ENCODE measurements at places on chromosomes 16 and 17. TPM values are rescaled to one million over a fixed set of nuclear protein-coding genes. Genes with fewer than 3 reads are reported as not detected.

KRTAP2-1 gene
- total RNA-seq = not detected

WFDC1 gene
- total RNA-seq = 143 TPM

TEKT3 gene
- total RNA-seq = 1.0 TPM

BAHCC1 gene
- 5.7 TPM for total RNA-seq

KRT23 gene
- total RNA-seq = not detected

- no peak for DNase-seq
- no peaks in the 10 kb centered on the region for H3K27me3 ChIP-seq
Observed at GRCh38 chr17:75553295-75554110, 28.0 kb downstream of the LLGL2 start.

- peak overlapping the region; percentile 7 for H3K27ac ChIP-seq
- H3K4me1 ChIP-seq = peaks cover 54% of the 10 kb centered on the region
- no peak for DNase-seq
- no peaks in the 10 kb centered on the region for H3K27me3 ChIP-seq
- no peak overlapping the region for H3K4me3 ChIP-seq
- H3K36me3 ChIP-seq = no peaks in the 10 kb centered on the region
Observed at GRCh38 chr17:68792042-68792685, 163.0 kb downstream of the ABCA8 start.

DNA sequence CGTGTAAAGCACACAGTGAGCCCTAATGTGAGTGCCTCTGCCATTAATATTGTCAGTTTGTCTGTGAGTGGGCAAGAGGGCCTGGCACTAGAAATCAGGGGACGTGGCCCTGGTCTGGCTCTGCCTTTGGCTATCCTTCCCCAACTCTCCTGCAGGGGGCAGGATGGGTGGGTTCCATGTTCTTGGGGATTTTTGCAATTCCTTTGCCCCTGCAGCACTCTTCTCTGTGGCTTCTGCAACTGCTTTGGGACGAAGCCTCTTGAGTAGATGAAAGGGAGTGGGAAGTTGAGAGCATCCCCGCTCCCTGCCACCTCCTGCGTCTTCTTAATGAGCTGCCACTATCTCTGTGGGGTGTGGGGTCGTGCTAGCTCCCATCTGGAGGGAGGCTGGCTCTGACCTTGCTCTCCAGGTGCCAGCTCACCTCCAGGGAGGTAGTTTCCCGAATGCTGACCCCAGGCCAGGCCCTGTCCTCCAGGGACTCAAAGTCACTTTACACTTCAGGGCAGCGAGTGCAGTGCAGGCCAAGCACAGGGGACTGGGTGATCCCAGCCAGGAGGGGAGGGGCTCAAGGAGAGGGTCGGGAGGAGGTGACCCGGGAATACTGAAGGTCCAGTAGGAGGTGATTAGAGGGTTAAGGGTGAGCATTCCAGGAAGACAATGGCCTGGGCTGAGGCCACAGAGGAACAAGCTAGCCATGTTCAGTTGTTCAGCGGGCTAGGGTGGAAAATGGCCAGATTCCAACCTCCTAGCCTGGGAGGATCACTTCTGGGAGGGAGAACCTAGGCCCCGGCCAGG is 121.0 kb upstream of the NLRP1 start:
- H3K36me3 ChIP-seq = no peaks in the 10 kb centered on the region
- no peak overlapping the region for H3K27ac ChIP-seq
- no peaks in the 10 kb centered on the region for H3K27me3 ChIP-seq
- no peaks in the 10 kb centered on the region for H3K4me1 ChIP-seq
- no peak overlapping the region for H3K4me3 ChIP-seq

- peaks cover 26% of the 10 kb centered on the region for H3K36me3 ChIP-seq
- H3K27ac ChIP-seq = no peak overlapping the region
- no peak for DNase-seq
- H3K4me3 ChIP-seq = no peak overlapping the region
Observed at GRCh38 chr16:10976634-10977033, 32.3 kb downstream of the CLEC16A start.

GRCh38 chr17:58870747-58871146 is 115.1 kb downstream of the PPM1E start:
- no peak for DNase-seq
- no peak overlapping the region for H3K4me3 ChIP-seq
- H3K36me3 ChIP-seq = no peaks in the 10 kb centered on the region
- H3K27me3 ChIP-seq = no peaks in the 10 kb centered on the region

- H3K4me3 ChIP-seq = no peak overlapping the region
- H3K4me1 ChIP-seq = no peaks in the 10 kb centered on the region
- no peaks in the 10 kb centered on the region for H3K27me3 ChIP-seq
- no peak for DNase-seq
Observed at GRCh38 chr16:24288516-24288915, 32.4 kb downstream of the CACNG3 start.

Measured in SJSA1 (cell line).